CD4-positive, alpha-beta T cell treated with Interleukin-15 for 4 hours (primary cell): ENCODE measurements at places on chromosomes 3 and 15.

- DNase-seq: no peak
Measured at GRCh38 chr3:64575211-64575844, 112.5 kb downstream of the ADAMTS9 start.

DNA sequence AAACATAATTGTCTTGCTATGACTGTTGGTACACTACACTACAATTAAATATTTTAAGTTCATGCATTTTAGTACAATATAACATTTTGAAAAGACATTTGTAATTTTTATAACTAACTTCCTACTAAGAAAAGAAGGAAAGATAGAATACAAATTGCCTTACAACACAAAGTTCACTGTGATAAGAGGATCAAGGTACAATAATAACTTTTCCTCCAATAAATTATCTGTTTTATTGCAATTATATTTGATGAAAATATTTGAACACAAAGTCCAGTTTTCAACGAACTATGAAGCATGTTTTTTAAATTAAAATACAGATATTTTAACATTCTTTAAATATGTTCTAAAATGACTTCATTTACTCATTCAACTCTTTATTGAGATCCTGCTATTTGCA lies 33.1 kb upstream of the SI start:
- no peak for DNase-seq

GRCh38 chr3:24086617-24087404 lies 141.7 kb downstream of the NR1D2 start:
- DNase-seq: no peak

DNA sequence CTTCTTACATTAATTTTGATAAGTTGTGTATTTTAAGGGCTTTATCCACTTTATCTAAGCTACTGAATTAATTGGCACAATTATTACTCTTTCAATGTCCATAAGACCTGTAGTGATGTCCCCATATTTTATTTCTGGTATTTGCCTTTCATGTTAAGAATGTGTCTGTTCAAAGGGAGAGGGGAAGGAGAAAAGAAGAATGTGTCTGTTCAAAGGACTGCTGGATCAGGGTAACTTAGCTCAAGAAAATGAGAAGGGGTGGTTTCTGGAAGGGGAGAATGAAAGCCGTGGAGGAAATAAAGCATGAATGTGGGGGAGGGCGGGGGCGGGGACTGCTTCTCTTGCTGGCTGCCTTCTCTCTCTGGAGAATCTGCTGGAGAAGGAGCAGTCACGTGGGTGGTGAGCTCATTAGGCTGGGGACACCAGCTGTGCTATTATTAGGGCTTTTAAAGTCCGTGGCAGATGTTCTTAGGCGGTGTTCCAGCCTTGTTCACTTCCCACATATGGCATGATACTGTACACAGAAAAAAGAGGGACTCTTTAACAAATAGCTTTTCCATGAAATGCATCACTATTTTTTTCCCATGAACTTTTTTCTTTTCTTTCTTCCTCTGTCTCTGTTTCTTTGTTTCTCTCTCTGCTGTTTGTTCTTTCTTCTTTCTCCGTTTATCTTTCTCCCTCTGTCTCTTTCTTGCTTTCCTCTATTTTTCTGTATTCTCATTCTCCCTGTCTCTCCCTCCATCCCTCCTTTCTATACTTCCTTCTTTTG lies 63.7 kb upstream of the ULK4 start:
- DNase-seq: no peak

DNA sequence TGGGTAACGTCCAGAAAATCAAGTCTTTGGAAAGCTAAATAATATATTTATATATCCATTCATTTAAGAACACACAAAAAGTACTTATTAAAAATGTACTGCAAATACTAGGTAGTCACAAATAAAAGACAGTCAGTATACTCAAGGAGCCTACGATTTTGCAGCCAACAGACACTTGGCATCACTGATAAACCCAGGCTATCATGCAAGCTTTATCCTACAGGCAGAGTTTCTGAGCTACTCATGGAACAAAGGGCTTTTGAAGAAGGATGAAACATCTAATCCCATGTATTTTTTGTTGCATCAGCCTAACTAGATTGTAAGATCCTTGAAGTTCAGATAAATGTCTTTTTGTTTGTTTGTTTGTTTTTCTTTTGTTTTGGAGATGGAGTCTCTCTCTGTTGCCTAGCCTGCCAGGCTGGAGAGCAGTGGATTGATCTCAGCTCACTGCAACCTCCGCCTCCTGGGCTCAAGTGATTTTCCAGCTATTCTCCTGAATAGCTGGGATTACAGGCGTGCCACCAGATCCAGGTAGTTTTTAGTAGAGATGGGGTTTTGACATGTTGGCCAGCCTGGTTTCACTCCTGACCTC lies 319.4 kb upstream of the MDFIC2 start:
- DNase-seq: no peak

DNA sequence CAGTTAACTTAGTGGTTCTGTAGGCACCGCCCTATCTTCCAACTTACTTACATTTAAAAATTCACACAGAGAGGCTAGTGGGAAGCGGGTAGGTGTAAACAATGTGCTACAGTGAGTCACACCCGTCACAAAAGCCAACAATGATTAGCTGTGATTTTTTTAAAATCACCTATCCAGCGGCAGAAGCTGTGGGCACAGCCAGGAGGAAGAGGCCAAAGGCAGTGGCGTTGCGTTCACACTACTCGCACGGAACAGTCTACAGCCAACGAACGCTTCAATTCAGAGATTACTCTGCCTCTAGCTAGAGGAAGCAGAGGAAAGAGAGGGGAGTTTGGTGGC lies 2.5 kb upstream of the NLGN1 start:
- DNase-seq: no peak

DNA sequence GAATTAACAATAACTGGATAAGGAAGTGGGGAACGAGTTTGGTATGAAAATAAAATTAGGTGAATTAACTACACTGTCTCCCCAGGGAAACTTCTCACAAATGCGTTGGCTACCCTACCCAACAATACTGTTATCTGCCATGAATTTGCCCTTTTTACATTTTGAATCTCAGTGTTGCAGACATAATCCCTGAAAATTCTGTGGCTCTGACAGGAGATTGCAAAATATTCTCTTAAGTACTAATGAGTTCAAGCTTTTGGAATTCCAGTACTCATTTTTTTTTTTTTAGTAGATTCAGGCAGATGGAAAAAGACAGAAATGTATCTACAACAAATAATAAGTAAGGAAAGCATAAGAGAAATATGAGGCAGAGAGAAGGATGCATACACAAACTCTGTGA lies 332.6 kb downstream of the LSAMP start:
- DNase-seq: no peak

- DNase-seq: no peak
Measured at GRCh38 chr3:86782866-86783265, 208.1 kb downstream of the VGLL3 start.

DNA sequence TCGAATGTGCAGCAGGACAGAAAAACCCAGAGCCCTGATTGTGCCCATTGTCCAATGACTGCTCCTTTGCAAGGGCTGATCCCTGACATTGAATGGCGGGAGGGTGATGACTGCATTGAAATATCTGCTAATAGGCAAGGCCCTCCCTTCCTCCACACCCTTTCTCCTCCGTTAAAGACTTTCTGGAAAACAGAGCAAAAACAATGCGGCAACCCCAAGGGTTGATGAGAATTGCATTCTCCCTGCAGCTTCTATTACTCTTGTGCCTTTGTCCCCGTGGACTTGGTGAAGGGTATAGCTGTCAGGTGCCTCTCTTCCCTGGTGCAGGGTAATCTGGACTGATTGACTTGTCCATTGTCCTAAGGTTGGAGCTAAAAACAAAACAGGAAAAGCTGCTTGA lies 71.8 kb downstream of the THSD4 start:
- no peak for DNase-seq

DNA sequence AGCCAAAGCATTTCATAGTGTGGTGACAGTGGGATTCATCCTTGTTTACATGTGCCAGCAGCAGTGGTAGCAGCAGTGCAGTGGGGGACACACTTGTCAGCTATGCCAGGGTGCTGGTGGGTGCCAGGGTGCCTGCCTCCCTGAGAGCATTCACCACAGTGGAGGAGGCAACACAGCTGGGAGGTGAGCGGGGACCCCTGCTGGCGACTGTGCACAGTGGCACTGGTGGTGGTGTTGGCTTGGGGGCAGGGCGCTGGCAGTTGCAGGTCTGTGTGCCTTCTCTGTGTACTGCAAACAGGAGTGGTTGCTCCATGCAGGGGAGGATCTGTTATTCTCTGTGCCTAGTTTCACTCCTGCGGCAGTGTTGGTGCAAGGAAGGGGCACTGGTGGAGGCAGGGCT lies 41.2 kb downstream of the CEP63 start:
- DNase-seq: no peak

DNA sequence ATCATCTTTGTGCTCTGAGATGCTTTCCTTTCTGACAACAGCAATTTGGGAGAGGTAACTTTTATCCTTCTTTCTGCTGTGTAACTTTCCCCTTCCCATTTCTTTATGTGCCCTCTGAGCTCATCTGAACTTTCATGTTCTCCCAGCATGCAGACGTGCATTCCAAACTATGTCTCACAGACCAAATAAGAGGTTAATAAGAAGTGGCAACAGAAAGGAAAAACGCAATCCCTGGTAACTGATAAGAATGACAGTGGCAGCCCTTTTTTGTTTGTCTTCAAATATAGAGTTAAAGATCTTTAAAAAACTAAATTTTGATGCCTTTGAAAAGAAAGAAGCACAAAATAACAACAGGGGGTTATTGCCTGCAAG lies 533.4 kb downstream of the FOXP1 start:
- no peak for DNase-seq

GRCh38 chr3:72260588-72260910 lies 475.6 kb upstream of the PROK2 start:
- no peak for DNase-seq

- DNase-seq: peak; percentile 63
Measured at GRCh38 chr3:71064956-71065763, 518.4 kb downstream of the FOXP1 start.

GRCh38 chr15:90221246-90221900 lies 12.4 kb downstream of the CIB1 start:
- DNase-seq: peak; percentile 28

GRCh38 chr3:131630807-131631206 lies 128.0 kb upstream of the MRPL3 start:
- DNase-seq: no peak
